Left ventricle myocardium inferior (tissue), 1 donor: ENCODE measurements at places on chromosomes 13 and 19. TPM values are rescaled to one million over a fixed set of nuclear protein-coding genes. Genes with fewer than 3 reads are reported as not detected.

- no peak for DNase-seq
Observed at GRCh38 chr13:48181482-48182145, 51.4 kb upstream of the ITM2B start.

GRCh38 chr19:35908010-35908441 is at the start of gene TYROBP:
TYROBP (minus strand) TSS chr19:35908295; CDS start chr19:35908228, 67 bp downstream.
- peak; percentile 61 for DNase-seq

GRCh38 chr19:3004522-3004921 is 24.6 kb downstream of the TLE2 start:
- DNase-seq: no peak

GRCh38 chr19:52646571-52647217 is 8.5 kb upstream of the ZNF83 start:
- no peak for DNase-seq

DNA sequence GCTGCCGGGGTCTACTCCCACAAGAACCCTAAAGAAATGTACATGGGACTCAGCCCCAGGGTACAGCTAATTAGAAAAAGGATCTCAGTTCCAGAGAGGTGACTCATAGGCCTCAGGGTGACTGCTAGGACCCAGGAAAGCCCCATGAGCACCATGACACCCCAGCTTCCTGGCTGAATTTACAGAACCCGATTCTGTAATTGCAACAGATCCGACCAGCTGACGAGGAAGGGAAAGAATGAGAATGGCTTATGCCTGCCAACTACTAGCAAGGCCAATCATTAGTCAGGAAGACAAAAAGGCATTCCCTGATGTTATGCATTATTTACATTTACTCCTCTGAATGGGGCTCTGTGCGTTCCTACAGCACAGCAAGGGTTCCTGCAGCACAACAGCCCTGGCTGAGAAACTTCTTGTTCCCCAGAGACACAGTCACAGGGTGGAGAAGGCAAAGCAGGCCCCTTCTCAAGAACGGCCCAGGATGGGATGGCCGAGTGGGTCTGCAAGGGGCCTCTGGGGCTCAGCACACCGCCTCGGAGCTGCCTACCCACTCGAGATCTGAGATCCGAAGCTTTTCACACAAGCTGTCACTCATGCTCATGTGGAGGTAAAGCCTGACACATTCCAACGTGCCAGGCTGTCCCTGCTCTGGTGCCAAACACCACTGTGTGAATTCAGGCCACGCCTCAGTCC is 27.2 kb downstream of the PBX4 start:
- no peak for DNase-seq

DNA sequence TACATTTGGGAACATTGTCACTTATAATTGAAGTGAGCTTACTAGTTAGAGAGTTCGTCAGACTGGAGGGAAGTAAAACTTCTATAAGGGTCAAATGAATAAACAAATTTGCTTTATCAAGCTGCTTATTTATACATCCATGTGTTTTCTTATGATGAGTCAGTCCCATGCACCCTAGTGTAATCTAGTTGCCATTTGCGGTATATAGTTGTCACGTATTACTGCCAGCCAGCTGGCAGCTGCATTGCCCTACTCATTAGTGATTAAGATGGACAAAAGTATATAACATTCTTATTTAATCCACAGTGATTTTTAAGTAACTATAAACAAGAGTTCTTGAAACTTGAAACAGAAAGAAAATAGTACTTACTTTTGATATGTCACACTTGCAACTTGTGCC is 182.4 kb downstream of the GPC6 start:
- no peak for DNase-seq

DNA sequence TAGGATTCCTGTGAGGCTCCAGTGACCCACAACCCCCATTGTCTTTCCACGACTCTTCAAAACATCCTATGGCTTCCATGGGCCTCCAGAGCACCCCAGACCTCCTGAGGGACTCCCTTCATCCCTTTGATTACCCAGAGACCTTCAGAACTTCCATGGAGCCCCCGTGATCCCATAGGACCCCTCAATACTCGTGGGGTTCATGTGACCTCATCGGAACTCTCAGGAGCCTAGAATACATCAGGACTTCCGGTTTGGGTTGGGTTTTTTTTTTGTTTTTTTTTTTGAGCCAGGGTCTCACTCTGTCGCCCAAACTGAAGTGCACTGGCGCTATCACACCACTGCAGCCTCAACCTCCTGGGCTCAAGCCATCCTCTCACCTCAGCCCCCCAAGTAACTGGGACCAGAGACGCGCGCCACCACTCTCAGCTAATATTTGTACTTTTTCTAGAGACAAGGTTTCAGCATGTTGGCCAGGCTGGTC is 774 bp downstream of the ALDH16A1 start:
- no peak for DNase-seq

DNA sequence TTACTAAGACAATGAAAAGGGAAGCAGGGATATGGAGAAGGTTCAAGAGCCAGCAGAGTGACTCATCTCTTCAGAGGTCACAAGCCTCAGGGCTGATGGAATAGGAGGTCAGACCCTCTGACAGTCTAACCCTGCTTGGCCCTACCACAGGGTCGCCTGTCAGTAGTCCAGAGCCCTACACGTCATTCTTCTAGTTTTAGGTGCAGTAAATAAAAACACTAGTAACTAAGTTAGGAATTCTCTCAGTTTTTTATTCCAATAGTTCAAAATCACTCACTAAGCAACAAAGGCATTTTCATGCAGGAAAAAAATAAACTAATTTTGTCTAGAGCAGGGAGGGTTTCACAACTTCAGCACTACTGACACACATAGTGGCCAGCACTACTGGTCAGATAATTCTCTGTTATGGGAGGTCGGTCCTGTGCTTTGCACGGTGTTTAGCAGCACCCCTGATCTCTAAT is 27.2 kb downstream of the FOXO1 start:
- DNase-seq: no peak

- DNase-seq: no peak
Observed at GRCh38 chr19:8840708-8841107, 8.5 kb downstream of the MBD3L1 start.

GRCh38 chr13:111286162-111286561 is 34.3 kb upstream of the TEX29 start:
- DNase-seq: no peak

DNA sequence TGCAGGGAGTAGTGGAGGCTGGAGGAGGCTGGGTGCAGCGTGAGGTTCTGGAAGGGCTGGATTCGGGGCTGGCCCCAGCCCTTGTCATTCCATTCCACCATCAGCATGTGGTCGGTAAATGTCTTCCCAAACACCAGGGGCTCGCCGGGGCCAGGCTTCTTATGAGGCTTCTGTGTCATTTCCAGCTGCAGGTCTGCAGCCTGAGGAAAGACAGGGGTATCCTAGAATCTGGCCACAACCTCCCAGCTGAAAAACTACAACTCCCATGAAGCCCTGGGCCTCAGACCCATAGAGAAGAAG is 4.4 kb downstream of the BCAT2 start:
- DNase-seq: no peak

GRCh38 chr13:101946401-101946800 is 455.4 kb downstream of the FGF14 start:
- DNase-seq: no peak

GRCh38 chr13:47594833-47595232 is 406.2 kb downstream of the SUCLA2 start:
- DNase-seq: no peak

GRCh38 chr13:35473206-35473775 is 3.2 kb downstream of the MAB21L1 start:
- no peak for DNase-seq

GRCh38 chr19:20259615-20260014 is 92.6 kb downstream of the ZNF486 start:
- DNase-seq: no peak

DNA sequence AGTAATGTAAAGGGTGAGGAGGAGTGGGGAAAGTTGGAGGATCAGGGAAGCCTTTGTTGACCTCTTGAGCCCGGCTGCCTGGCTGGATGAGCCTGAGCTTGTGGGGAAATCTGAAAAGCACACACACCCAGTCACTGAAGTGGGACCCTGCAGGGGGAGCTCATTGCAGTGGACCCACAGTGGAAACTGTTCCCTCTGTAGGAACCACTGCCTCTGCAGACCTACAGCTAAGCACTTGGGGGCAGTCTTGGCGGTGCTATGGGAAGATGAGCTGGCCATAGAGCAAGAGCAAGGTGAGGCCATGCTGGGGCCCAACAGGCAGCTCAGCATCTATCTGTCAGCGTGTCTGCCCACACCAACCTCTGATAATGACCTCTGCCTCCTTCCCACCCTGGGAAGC is 294.8 kb downstream of the TSHZ3 start:
- DNase-seq: peak; percentile 28

GRCh38 chr19:49929121-49929610 is at the start of the genes ATF5 and NUP62:
ATF5 (plus strand) TSS chr19:49929205; CDS start chr19:49930851, 1,646 bp downstream.
NUP62 (minus strand) TSS chr19:49929504; CDS start chr19:49909807, 19,697 bp downstream.
- peak; percentile 90 for DNase-seq

DNA sequence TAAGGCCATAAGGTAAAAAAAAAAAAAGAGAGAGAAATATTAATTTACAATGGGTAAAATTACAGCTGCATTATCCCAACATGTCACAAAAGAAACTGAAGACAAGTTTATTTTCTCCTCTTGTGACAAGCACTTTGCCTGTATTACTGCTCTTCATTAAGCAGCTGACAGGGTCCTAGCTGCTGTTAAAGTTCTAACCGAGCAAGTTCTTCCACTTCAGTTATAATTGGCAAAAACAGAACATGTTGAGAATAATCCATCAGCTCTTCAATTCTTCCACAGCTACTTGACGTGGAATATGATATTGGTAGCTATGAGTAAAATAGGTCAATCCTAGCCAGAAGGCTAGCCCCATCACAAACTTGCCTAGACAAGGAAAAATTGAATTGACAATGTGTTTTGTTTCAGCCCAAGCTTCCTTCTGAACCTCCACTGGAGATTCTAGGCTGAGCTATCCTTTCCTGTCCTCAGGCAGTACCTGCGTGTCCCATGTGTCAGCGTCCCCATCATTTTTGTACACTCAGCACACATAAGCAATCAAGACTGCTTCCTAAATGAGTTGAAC is 32.2 kb upstream of the DOCK9 start:
- DNase-seq: no peak

GRCh38 chr19:2577722-2578335 is 101.9 kb downstream of the GADD45B start:
- no peak for DNase-seq

DNA sequence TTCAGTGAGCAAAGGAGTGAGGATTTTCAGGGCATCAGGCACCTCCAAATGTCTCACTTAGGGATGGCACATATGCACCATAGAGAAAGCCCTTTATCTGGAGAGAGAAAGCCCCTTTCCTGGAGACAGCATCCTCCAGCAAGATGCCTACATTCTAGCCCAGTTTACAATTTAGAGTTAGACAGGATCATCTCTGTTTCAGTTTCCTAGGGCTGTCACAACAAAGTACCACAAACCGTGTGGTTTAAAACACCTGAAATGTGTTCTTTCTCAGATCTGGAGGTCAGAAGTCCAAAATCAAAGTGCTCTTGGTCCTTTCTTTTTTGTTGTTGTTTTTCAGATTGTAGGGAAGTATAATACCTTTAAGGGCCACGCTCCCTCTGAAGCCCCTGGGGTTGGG is 61.8 kb downstream of the MBNL2 start:
- no peak for DNase-seq

- peak; percentile 81 for DNase-seq
Observed at GRCh38 chr19:32652894-32653598, 21.9 kb downstream of the ANKRD27 start.

GRCh38 chr19:44644402-44645016 is 799 bp downstream of the PVR start:
- DNase-seq: no peak

DNA sequence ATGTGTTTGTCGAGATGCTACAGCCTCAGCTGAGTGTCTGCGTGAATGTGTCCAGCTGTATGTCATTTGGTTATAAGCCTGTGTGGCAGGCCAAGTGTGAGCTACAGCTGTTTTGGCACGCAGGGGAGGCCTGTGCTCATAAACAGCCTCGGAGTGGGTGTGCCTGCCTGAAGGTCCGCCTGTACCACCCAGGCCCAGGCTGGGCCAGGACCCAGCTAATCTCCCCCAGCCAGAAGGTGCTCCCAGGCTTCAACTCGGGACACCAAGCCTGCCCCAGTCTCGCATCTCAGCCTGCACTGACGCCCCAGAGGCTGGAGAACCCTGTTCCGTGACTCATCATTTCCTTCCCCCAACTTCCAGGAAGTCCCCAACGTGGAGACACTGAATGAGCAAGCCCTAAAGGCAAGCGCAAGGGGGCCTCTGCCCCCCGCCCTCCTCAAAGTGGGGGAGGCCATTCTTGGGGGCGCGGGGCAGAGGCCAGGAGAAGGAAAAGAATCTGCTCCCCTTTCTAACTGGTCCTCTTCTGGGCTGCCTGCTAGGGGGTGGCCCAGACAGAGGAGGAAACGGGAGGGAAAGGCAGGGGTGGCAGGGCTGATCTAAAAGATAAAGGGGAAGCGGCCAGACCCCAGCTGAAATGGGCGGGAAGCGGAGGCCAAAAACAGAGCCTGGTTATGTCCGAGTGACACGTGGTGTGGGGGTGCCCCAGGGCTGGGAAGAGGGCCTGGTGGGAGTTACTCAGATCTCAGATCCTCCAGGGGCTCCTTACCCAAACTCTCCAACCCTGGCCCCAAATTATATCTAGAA is 2.0 kb downstream of the SLC1A5 start:
- peak; percentile 67 for DNase-seq

- DNase-seq: no peak
Observed at GRCh38 chr19:20165971-20166592, 932 bp upstream of the ZNF486 start.

- DNase-seq: no peak
Observed at GRCh38 chr13:93786846-93787489, 560.4 kb downstream of the GPC6 start.

GRCh38 chr13:97379386-97379785 is 54.6 kb upstream of the RAP2A start:
- DNase-seq: no peak

DNA sequence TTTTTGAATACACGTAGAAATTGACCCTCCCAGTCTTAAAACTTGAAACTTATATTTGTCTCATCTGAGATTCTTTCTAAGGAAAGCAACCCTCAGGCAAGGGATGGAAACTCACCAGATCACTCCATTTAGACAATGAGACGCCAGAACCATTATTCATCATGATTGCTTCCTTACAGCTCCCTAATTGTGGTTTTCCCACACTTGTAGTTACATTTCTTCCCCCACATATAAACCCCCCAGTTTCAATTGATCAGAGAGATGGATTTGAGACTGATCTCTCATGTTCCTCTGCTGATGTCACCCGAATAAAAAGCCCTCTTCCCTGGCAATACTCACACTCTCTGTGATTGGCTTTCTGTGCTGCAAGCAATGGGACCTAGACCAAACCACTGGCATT is 197.9 kb upstream of the STARD13 start:
- DNase-seq: no peak

- peak; percentile 55 for DNase-seq
Observed at GRCh38 chr19:4390017-4390566, 10.3 kb downstream of the SH3GL1 start.

URAD gene
- not detected for total RNA-seq

PSG6 gene
- not detected for total RNA-seq

ZFR2 gene
- total RNA-seq: not detected

KIR3DL1 gene
- total RNA-seq: not detected

ZNF880 gene
- total RNA-seq: 24.7 TPM

CGB7 gene
- total RNA-seq: not detected

PRR19 gene
- not detected for total RNA-seq

ZNF548 gene
- total RNA-seq: 14.4 TPM

ANKLE1 gene
- 0.11 TPM for total RNA-seq

ADAMTS10 gene
- 11.5 TPM for total RNA-seq

IGFL3 gene
- total RNA-seq: not detected

ZNF835 gene
- 4.9 TPM for total RNA-seq

ACTMAP gene
- total RNA-seq: 7.4 TPM

EBI3 gene
- total RNA-seq: 0.49 TPM
